ENCODE measurements at places on chromosomes 5 and 9. TPM values are rescaled to one million over a fixed set of nuclear protein-coding genes. Genes with fewer than 3 reads are reported as not detected.

Gene TMEM203
- total RNA-seq, result 32.9 TPM

Gene IQGAP2
- 1.1 TPM for total RNA-seq

Gene HMMR
- 26.7 TPM for total RNA-seq

Gene SLC6A19
- total RNA-seq, result not detected
